ENCODE measurements at places on chromosomes 5 and 9. TPM values are rescaled to one million over a fixed set of nuclear protein-coding genes. Genes with fewer than 3 reads are reported as not detected.

- no peak for DNase-seq
- peaks cover 11% of the 10 kb centered on the region for H3K4me1 ChIP-seq
- H3K36me3 ChIP-seq: no peaks in the 10 kb centered on the region
Measured at GRCh38 chr5:40555886-40556285, 123.8 kb upstream of the PTGER4 start.

DNA sequence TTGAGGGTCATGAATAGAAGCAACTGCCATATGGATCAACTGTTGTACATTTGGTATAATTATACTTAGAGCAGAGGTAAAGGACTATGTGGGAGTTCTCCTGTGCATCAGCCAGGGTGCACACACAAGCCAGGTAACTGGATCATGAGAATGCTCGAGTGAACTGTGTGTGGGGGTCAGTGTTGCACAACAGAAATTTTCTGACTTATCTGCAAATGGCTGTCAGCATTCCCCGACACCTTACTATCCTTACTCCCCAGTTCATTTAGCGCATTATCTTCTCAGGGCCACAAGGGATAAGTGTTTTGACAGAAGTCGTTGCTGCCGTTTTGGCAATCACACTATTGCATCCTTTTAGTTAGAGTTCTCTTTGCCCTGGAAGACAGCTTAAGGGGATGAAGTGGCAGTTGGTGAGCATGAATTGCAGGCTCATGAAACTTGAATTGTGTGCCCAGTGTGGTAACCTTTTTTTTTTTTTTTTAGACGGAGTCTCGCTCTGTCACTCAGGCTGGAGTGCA is 1.7 kb downstream of the CANX start:
- H3K4me3 ChIP-seq: peak overlapping the region; percentile 97
- DNase-seq: no peak
- peak overlapping the region; percentile 98 for H3K27ac ChIP-seq
- H3K36me3 ChIP-seq: peaks cover 29% of the 10 kb centered on the region
- peaks cover 54% of the 10 kb centered on the region for H3K4me1 ChIP-seq

- no peaks in the 10 kb centered on the region for H3K4me1 ChIP-seq
- H3K27ac ChIP-seq: no peak overlapping the region
- H3K36me3 ChIP-seq: peaks cover 6% of the 10 kb centered on the region
- no peak overlapping the region for H3K4me3 ChIP-seq
Measured at GRCh38 chr5:61184708-61185107, 22.4 kb upstream of the SMIM15 start.

GRCh38 chr9:91045041-91045440 is 243.4 kb downstream of the SYK start:
- H3K27me3 ChIP-seq: peaks cover 4% of the 10 kb centered on the region
- DNase-seq: no peak

DNA sequence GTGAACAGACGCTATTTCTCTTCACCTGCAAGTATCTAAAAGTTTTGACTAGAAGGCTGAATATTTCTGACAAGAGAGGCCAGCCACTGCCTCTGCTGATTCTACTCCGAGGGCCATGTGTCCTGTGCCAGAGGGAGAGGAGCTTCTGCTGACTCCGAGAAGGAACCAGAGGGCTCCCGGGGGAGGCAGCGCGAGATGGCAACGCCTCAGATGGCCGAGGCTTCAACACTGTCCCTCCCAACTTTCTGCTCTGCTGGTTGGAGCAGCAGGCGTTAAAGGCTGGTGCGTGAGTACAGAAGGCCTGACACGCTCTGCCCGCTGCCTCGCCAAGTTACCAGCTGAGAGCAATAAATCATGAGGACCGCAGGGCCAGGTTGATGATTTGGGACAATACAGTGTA is 178.8 kb downstream of the GAPVD1 start:
- no peaks in the 10 kb centered on the region for H3K27me3 ChIP-seq
- H3K4me3 ChIP-seq: no peak overlapping the region
- H3K4me1 ChIP-seq: no peaks in the 10 kb centered on the region

DNA sequence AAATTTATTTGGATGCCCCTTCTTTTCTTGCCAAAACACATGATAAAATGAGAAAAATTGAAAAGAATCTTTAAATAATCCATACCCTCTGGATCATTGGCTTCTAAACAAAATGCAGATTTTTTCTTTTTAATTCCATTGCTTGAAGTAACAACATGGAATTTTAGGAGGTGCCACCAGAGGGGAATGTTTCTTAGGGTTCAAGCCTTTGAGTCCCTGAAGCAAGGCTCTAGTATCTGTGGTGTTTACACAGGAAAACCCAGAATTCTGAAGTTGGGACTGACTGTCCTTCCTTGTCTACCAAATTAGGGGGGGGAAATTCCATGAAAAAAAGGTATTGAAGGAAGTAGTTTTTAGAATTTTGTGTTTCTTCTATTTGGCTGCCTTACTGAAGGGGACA is 69.4 kb downstream of the LMNB1 start:
- H3K4me1 ChIP-seq: peaks cover 23% of the 10 kb centered on the region
- H3K27ac ChIP-seq: no peak overlapping the region
- no peak overlapping the region for H3K4me3 ChIP-seq
- DNase-seq: no peak
- H3K27me3 ChIP-seq: no peaks in the 10 kb centered on the region

- H3K4me3 ChIP-seq: no peak overlapping the region
- H3K27ac ChIP-seq: no peak overlapping the region
- H3K27me3 ChIP-seq: no peaks in the 10 kb centered on the region
- H3K4me1 ChIP-seq: no peaks in the 10 kb centered on the region
- no peaks in the 10 kb centered on the region for H3K36me3 ChIP-seq
Measured at GRCh38 chr5:153425914-153426313, 64.6 kb upstream of the GRIA1 start.

DNA sequence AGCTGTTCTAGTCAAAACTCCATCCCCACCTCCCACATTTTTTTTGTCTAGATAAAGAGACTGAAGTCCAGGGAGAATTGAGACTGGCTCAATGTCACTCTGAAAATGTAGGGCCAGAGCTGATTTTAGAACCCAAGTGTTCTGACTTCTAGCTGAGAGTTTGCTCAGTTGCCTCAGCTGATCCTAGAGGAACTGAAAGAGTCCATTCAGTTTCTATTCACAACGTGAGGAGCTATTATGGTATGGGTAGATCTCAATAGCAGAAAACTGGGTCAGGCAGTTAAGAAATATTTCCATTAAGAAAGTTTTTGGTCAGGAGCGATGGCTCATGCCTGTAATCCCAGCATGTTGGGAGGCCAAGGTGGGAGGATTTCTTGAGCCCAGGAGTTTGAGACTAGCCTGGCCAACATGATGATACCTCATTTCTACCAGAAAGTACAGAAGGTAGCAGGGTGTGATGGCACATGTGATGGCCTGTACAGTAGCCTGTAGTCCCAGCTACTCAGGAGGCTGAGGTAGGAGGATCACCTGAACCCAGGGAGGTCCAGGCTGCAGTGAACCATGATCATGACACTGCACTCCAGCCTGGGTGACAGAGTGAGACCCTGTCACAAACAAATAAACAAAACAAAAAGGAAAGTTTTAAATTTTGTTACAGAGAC is 61.7 kb downstream of the GLRA1 start:
- DNase-seq: no peak
- H3K4me1 ChIP-seq: no peaks in the 10 kb centered on the region
- H3K4me3 ChIP-seq: no peak overlapping the region

- no peaks in the 10 kb centered on the region for H3K4me1 ChIP-seq
- DNase-seq: no peak
- H3K27ac ChIP-seq: no peak overlapping the region
- no peaks in the 10 kb centered on the region for H3K27me3 ChIP-seq
- H3K4me3 ChIP-seq: no peak overlapping the region
Measured at GRCh38 chr5:22837803-22838202, 15.3 kb downstream of the CDH12 start.

DNA sequence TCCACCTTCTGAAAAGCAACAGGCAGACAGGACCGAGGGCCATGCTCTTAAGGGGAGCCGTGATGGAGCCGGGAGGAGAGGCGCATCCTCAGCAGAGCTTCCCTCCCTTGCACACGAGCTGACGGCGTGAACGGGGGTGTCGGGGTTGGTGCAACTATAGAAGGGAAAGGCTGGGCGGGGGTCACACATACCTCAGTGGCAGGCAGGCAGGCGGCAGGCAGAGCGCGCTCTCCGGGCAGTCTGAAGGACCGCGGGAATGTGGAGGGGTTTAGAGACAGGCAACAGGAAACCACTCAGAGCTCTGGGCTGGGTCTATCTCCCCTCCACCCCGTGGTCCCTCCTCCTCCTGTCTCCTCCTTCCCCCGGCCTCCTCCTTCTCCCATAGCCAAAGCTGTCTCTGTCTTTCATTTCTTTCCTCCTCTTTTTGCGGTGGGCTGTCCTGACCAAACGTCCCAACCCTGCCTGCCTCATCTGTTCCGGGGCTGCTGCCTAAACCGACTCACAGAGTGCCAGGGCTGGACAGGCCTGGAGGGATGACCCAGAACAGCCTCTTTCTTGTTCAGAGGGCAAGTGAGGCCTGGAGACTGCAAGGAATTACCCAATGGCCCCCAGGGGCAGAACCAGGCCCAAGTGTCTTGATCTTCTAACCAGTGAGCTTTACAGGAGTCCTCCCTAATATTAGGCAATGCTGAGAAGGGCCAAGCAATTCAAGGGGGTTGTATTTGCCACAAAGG is at the start of gene SPARC:
Gene SPARC, minus strand, starts transcription at position 242 of the 734 bp plus-strand sequence. CDS start 10,727 bp downstream, outside the sequence.
- H3K36me3 ChIP-seq: no peaks in the 10 kb centered on the region
- peak within 1 kb of the TSS; percentile 63 for H3K4me3 ChIP-seq
- no peak within 1 kb of the TSS for H3K27ac ChIP-seq
- H3K4me1 ChIP-seq: peaks cover 11% of the 10 kb centered on the region
- H3K27me3 ChIP-seq: peaks cover 24% of the 10 kb centered on the region

GRCh38 chr9:127611899-127612790 is at the start of gene STXBP1:
TSS of gene STXBP1 (plus strand) at chr9:127612277. CDS start at chr9:127612404, 127 bp downstream.
- H3K36me3 ChIP-seq: no peaks in the 10 kb centered on the region
- peaks cover 32% of the 10 kb centered on the region for H3K27me3 ChIP-seq
- peak within 1 kb of the TSS; percentile 19 for H3K27ac ChIP-seq
- peak; percentile 93 for DNase-seq

- H3K27me3 ChIP-seq: no peaks in the 10 kb centered on the region
- no peaks in the 10 kb centered on the region for H3K4me1 ChIP-seq
- no peak overlapping the region for H3K4me3 ChIP-seq
- H3K36me3 ChIP-seq: no peaks in the 10 kb centered on the region
Measured at GRCh38 chr5:61805101-61805500, 473.0 kb downstream of the ZSWIM6 start.

DNA sequence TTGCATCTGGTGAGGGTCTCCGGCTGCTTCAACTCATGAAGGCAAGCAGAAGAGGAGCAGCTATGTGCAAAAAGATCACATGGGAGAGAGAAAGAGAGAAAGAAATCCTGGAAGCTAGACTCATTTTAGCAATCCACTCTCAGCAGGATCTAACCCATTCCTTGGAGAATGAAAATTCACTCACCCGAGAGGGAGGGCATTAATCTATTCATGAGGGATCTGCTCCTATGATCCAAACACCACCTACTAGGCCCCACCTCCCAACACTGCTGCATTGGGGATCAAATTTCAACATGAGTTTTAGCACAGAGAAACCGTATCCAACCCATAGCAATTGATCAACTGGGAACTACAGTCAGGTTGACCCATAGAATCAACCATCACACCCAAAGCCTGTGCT is 98.1 kb upstream of the SV2C start:
- no peak overlapping the region for H3K4me3 ChIP-seq
- H3K36me3 ChIP-seq: no peaks in the 10 kb centered on the region
- DNase-seq: no peak
- peaks cover 11% of the 10 kb centered on the region for H3K27me3 ChIP-seq
- H3K4me1 ChIP-seq: no peaks in the 10 kb centered on the region

DNA sequence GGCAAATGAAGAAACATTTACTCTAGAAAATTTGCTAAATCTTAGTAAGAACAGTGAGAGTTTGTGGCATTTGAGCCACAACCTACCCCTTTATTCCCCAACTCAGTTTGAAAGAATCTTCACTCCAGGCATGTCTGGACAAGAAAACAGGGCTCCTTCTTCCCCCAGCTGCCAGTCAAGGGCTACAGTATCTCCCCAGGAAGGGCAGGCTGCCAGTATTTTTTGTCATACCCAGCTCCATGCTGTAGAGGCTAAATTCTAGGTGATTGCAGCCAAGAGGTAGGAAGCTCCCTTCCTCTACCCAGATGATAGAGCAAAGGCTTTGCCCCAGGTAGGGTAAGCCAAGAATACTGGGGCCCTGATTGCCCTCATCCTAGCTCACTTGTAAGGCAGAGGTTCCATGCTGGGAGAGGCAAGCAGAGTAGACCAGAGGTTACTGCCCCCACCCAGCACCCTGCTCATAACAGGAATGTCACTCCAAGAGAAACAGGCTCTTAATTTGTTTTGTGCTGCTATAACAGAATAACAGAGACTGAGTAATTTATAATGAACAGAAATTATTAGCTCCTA is 20.0 kb upstream of the GRPEL2 start:
- no peaks in the 10 kb centered on the region for H3K27me3 ChIP-seq
- H3K36me3 ChIP-seq: no peaks in the 10 kb centered on the region
- DNase-seq: no peak
- H3K4me1 ChIP-seq: no peaks in the 10 kb centered on the region

- H3K4me3 ChIP-seq: no peak overlapping the region
- no peak overlapping the region for H3K27ac ChIP-seq
- H3K27me3 ChIP-seq: no peaks in the 10 kb centered on the region
- DNase-seq: no peak
Measured at GRCh38 chr5:55675119-55675518, 37.0 kb downstream of the SLC38A9 start.

The ZNF300 gene
- 4.0 TPM for total RNA-seq

The SCGB3A2 gene
- total RNA-seq: not detected

The GMCL2 gene
- not detected for total RNA-seq

The ELOVL7 gene
- 0.42 TPM for total RNA-seq

The SPIN1 gene
- 27.8 TPM for total RNA-seq

The PCDHB9 gene
- total RNA-seq: not detected

The TPPP gene
- 0.05 TPM for total RNA-seq

The GDF9 gene
- total RNA-seq: 0.50 TPM

The CXCL14 gene
- total RNA-seq: not detected

The PKD2L2 gene
- total RNA-seq: not detected

All from natural killer cell treated with Interleukin-12 subunit alpha and Interleukin-12 subunit beta and Interleukin-15 and Interleukin-18, amount 100 ng/mL, for 72 hours (primary cell).